ENCODE measurements at places on chromosomes 5 and 9.

DNA sequence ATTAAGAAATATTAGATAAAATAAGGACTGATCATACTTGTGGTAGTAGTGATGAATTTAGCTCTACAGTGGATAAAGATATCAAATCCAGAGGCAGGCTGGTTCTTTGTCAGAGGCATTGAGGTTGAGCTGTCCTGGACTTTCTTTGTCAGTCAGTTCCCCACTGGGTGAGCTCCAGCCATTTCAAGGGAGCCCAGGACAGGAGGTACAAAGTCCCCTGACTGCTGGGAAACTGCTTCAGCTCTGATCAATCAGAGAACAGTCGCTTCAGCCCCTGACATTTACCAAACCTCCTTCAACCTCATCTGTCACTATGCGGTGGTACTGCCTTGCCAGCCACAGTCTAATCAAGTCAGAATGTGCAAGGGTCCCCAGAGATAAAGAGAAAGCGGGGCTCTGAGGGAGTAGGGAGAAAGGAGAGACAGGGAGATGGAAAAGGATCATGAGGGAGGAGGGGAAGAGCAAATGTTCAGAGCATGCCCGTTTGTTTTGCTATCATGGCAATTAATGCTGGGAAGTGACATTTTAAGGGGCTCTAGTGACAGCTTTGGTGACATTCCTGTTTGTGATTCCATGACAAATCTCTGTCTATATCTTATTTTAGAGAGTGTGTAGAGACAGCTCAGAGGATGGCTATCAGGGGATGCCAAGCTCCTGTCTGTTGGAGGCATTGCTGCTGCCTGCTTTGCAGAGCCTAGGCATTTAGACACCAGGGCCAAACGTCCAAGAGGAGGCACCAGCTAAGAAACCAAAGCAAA, 223.2 kb downstream of the ASTN2 start:
- DNase-seq = no peak

DNA sequence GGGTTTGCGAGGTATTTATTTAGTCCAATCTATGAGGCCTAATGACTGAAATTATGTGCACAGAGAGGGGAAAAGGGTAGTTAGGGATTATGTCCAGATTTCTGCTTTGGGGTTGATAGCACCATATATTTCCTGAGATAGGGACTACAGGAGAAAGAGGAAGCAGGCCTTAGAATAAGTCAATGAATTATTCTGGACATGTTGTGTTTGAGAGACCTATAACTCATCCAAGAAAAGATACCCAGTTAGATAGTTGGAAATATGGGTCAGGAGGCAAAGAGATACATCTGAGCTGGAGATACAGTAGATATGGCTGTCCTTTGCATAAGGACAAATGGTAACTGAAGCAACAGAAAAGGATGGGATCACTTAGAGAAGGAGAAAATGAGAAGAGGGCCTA, 53.1 kb downstream of the NR3C1 start:
- no peak for DNase-seq

DNA sequence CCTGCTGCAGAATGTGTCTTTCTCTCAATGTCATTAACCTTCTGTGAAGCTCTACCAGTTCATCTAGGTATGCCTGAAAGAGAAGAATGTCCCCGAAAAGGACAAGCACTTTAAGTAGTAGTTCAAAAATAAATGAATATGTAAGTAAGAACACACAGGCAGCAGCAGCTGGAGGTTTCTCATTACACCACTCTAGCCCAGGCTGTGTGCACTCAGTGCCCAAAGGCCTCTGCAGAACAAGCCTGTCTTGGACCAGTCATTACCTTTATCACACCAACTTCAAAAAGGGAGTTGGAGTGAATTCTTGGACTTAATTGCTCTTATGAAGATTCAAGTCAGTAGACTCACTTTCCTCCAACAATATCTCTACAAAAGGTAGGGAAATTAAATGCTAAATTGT, 268.8 kb downstream of the MLLT3 start:
- no peak for DNase-seq

DNA sequence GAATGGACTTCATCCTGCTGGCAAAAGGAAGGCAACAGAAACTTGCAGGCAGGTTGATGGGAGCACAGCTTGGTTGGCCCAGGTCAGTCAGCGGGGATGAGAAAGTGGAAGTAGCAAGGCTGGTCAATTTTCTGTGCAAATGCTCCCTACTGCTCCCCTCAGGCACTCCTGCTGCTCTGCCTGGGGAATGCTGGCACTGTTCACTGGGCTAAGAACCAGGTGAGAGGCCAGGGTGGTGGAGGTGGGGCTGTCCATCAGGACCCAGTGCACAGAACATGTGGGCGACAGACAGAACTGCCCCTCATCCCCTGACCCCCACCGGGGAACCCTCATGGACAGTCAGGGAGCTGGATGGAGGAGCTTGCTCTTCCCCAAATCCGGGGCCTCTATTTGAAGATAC, 593.1 kb downstream of the IRX1 start:
- DNase-seq = no peak

GRCh38 chr9:121218357-121219027, 16.8 kb upstream of the RAB14 start:
- DNase-seq = no peak

DNA sequence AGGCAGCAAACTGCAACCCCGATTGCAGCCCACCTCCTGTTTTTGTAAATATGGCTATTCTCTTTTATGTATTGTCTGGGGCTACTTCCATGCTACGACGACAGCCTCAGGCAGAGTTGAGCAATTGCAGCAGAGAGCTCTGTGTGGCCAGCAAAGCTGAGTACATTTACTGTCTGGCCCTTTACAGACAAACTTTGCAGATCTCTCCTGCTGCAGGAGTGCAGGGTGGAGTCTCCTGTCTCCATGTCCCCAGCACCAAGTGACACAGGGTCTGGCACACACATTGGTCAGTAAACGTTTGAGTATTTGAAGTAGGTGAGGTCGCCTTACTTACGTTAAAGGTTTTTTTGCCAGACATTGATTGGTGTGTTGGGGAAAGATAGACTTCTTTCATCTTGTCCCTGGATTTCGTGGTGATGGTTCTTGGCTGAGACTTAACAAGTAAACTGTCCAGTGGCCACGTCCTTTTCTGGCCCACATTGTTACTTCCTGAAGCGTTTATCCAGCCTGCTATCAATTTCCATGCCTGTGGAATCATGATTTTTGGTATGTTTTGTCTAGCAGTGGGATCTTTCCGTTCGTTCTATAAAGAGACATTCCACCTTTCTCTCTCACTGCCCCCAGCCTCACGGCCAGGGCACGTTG, 27.2 kb downstream of the PRRC2B start:
- DNase-seq = no peak

GRCh38 chr5:133113331-133114061, 61.7 kb downstream of the HSPA4 start:
- DNase-seq = no peak

- no peak for DNase-seq
Measured at GRCh38 chr9:15295761-15296405, 11.1 kb downstream of the TTC39B start.

- DNase-seq = no peak
Measured at GRCh38 chr5:122499585-122499984, 187.5 kb downstream of the SNCAIP start.

GRCh38 chr9:119365291-119366027, 3.8 kb downstream of the BRINP1 start:
- DNase-seq = no peak
